ENCODE measurements at places on chromosomes 3 and 15. TPM values are rescaled to one million over a fixed set of nuclear protein-coding genes. Genes with fewer than 3 reads are reported as not detected.

SHC4 gene
- 0.33 TPM for total RNA-seq

ZNF619 gene
- 0.80 TPM for total RNA-seq

ATP13A5 gene
- total RNA-seq, result not detected

GP5 gene
- total RNA-seq, result not detected

IQCB1 gene
- total RNA-seq, result 100 TPM

STAB1 gene
- not detected for total RNA-seq

GRCh38 chr3:27326629-27327545 is 42.3 kb downstream of the NEK10 start:
- DNase-seq, result no peak

DNA sequence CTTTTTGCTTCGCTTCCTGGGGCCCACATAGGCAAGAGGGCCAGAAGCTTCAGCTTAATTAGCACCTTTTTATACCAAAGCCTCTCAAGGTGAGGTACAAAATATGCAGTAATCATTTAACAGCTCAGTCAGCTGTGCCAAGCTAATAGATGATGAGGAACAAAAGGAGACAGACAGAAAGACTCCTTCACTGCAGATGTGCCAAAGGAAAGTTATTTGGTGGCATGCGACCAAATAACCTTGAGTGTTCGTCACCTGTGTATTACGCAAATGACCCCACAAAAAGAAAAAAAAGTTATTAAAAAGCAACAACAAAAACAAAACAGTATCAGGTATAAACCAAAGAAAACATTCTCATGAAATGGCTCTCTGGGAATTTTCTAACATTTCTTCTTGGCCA is 325.8 kb upstream of the IGF1R start:
- DNase-seq, result no peak

GRCh38 chr3:175670557-175670956 is 811.4 kb downstream of the NAALADL2 start:
- DNase-seq, result no peak

- DNase-seq, result no peak
These were observed 143.4 kb downstream of the FNDC3B start for GRCh38 chr3:172182797-172183196.

GRCh38 chr3:126845920-126846715 is 136.8 kb upstream of the PLXNA1 start:
- DNase-seq, result no peak

DNA sequence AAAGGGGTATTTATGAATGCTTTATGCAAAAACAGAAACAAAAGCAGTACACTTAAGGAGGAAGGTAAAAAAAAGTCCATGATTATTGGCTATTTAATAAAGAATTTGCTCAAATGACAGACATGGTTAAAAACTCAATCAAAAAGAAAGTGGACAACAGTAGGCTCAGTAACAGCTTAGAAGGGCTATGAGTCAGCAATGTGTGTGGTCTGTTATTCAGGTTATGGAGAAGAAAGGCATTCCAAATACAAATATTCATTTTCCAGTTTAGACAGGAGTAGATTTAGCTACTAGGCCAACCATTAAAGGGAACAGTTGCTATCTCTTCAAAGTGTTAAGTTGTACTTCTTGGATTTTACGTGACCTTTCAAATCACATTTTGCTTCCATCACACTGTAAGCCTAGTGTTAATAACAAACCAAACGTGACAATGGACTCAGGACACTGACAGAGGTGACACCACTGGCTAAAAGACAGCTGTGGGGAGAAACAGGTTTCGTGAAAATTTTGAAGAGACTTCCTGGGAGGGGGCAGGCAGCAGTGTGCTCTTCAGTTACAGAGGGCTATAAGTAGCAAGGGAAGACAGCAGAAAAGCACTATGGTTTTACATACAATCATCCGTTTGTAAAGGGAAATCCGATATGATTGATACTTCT is 41.7 kb upstream of the MYO5C start:
- DNase-seq, result no peak

DNA sequence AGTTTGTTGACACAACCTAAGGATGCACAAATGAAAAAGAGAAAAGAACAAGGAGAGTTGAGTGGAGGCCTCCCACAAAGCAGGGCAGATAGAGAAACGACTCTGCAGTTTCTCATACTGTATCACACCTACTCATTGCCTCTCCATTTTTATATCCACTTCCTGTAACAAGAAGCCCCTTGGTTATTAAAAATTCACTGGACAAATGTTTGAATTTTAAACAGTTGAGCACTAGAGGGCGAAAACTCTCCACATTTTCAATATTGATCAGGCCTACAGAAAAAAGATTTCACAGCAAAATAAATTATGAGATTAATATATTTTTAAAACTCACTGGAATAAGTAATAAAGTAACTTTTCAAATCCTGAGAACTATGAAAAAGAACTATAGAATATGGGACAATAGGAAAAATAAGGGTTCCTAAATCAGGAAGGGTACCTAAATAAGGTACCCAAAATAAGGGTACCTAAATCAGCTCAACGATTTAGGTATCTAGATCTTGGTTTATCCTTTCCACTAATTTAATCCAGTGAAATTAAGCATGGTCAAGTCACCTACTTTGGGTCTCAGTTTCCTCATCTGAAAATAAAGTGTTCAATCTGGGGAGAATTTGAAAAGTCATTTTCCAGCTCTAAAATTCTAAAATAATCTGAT is 47.0 kb upstream of the PPIB start:
- peak; percentile 51 for DNase-seq

GRCh38 chr15:37053166-37053565 is 47.2 kb downstream of the MEIS2 start:
- no peak for DNase-seq
